Hematopoietic multipotent progenitor cell treated with erythropoietin and hydrocortisone succinate and interleukin-3 and kit ligand, for 15 days (in vitro differentiated cells): ENCODE measurements at places on chromosomes 7 and 10.

DNA sequence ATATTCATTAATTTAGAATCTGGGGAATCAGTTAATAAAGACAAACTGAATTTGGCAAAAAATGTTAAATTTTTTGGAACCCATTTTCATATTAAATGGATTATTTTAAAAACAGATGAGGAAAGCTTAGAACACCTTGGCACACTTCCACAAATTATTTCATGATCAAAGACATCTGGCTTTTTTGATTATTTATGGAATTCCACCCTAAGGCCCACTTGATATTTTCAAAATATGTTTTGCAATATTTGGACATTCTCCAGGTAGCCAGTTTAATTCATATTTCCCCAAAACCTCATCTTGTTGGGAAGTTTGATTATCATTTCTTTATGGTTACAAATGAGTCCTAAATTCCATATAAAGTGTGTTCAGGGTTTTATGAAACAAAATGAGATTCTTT, 129.9 kb downstream of the DOCK4 start:
- DNase-seq = no peak

- no peak for DNase-seq
Observed at GRCh38 chr10:108902619-108903285, 1020.6 kb downstream of the XPNPEP1 start.

- DNase-seq = no peak
Observed at GRCh38 chr7:27031289-27032172, 64.3 kb downstream of the HOXA1 start.

DNA sequence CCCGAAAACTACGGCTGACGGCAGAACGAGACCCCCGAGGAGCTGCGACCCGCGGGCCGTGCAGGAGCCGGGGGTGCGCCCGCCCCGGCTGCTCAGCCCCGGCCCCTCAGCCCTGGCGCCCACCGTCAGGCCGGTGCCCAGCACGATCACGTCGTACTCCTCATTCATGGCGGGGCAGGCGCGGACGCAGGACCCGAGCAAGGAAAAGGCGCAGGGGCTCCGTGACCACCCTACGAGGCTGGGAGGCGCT, 218 bp downstream of the GDI2 start:
- no peak for DNase-seq

DNA sequence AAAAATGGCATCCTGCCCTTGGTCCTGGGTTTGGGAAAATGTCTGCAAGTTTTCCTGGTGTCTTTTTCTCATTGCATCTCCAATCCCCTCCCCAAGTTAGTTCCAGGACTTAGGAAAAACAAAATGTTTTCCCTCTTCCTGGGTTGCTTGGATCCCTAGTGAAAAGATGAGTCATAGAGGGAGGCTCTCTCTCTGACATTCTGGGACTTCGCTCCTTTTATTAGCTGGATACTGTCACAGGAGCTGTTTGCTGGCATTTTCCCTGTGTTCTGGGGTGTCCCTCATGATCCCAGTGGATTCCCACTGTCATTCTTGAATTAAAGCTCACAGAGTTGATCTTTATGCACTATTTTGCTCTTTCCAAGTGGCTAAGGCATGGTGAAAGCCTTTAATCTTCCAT, 316.4 kb upstream of the MBL2 start:
- no peak for DNase-seq

- no peak for DNase-seq
Observed at GRCh38 chr10:132363376-132363775, 31.4 kb downstream of the LRRC27 start.

- DNase-seq = no peak
Observed at GRCh38 chr10:43211431-43212042, 55.3 kb downstream of the RASGEF1A start.

DNA sequence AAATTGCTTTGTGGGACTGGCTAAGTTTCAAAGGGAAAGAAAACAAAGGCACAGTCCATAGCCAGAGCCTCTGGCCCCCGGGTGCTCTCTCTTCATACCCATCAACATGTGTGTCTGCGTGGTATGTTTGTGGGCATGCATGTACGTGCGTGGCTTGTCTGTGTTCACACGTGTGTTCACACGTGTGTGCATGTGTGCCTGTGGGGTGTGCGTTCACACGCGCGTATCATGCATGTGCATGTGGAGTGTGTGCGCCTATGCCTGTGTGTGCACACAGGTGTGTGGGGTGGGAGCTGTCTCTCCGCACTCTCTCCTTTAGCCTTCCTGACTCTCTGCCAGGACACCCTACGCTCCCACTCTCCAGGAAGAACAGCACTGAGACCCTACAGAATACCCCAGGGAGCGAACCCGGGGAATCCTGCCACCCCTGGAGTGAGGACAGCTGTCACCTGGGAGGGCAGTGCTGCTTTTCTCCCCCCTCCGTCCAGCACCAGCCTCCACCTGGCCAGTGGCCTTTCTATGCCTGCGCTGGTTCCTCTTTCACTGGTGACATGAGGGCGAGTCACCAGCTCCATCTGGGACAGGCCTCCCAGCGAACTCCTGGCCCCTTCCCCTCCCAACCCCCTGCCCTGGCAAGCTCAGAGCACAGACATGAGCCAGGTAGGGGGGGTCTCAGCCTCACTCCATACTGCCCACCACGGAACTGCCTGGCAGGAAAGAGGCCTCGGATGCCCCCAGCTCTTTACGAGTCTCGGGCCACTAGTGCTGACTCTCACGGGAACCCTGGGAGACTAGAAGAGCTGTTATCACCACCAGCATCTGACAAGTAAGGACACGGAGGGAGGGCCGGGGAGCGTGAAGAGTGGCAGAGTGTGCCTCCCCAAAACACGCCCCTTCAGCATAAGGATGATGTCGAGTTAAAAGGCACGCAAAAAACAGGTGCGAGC, 16.5 kb downstream of the WDR86 start:
- DNase-seq = no peak

GRCh38 chr10:84375011-84375410, 46.6 kb downstream of the CCSER2 start:
- DNase-seq = peak; percentile 48

GRCh38 chr7:122887848-122888247, 1.6 kb upstream of the CADPS2 start:
- DNase-seq = no peak

DNA sequence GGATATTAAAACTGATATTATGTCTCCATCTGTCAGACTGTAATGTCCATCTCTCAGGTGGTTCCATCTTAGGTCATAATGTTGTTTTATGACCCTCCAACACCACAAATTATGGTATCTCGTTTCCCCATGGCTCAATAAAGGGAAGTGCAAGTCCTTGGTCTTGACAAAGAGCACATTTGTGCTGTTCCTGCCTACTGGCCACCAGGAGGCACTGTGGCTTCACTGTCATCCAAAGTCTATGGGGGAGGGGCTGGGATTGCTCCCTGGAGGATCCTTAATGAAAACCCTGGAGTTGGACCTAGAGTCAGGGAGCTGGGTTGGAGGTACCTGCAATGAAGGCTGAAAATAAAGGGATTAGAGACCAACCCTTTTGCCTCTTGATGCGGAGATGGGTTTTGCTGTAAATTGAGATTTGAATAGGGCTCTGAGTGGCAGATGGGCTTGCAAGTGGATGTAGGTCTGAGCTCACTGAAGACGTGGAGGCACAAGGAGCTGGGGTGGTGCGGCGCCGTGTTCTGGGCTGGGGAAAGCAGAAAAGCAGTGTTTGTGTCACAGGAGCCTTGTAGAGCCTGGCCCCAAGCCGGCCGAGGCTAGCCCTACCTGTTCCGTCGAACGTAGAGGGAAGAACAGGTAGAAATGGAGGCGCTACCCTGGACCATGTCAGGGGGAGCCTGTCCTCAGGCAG, 180.5 kb upstream of the PRSS58 start:
- DNase-seq = peak; percentile 42

- DNase-seq = peak; percentile 31
Observed at GRCh38 chr10:110147961-110148360, 59.4 kb upstream of the MXI1 start.

GRCh38 chr7:131106681-131107336, 220.9 kb upstream of the MKLN1 start:
- DNase-seq = peak; percentile 54

GRCh38 chr10:77800738-77801266, 125.8 kb downstream of the DLG5 start:
- DNase-seq = no peak

DNA sequence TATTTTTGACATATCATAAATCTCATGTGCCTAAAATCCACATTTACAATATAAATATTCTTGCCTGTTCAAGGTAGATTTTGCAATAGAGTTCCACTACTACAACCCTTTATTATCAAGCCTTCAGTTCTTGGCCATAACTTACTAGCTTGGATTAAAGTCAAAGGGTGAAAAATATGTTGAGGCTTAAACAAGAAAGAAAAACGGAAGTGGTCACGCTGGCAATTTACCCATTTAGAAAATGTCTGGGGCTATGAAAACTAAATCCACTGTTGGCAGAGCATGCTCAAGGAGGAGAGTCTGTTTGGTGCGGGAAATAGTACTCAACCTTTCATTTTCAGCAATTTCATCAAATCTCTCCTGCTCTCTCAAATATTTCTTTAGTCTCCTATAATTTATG, 209.8 kb upstream of the RHOBTB1 start:
- no peak for DNase-seq

DNA sequence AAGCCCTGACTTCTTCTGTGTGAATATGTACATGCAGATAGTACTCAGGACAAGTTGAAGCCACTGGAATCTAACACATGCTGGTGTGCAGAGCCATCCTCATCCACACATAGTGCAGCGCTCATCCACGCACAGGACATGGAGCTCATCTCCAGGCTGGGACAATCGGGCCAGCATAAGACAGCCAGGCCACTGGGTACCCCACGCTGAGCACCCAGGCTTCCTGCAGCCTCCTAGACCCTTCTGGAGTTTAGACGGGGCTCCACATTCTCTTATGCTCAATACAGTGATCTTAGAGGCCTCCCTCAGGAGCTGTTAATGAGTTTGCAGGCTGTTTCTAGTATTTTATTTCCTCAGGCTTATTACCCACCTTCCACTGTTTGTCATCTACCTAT, 238.9 kb downstream of the TNS3 start:
- DNase-seq = no peak

DNA sequence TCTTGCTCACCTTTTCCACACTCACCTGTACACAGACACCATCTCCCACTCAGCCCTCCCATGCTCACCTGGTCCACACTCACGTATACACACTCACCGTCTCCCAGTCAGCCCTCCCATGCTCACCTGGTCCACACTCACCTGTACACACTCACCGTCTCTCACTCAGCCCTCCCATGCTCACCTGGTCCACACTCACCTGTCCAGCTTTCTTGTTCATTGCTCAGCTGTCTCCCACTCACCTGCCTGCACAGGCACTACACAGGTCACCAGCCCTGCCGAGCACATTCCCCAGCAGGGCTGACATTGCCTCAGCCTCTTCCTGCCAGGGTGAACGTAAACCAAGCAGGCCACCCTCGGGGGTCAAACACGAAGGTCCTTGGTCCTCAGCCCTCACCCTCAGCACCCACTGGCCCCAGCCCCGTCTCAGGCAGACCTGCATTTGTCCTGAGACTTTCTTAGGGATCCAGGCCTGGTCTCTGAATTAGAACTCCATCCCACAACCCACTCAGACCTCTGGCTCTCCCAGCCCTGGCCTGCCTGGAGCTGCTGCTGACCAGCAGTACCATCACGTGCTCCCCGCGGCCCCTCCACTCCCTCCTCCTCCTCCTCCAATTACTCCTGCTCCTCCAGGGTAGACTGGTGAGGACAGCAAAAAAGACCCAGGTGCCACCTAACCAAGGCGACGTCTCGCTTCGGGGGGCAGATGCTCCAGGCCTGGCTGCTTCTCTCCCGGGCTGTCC, 12.8 kb upstream of the DNAAF5 start:
- DNase-seq = no peak
